ENCODE measurements at places on chromosomes 6 and 20.

DNA sequence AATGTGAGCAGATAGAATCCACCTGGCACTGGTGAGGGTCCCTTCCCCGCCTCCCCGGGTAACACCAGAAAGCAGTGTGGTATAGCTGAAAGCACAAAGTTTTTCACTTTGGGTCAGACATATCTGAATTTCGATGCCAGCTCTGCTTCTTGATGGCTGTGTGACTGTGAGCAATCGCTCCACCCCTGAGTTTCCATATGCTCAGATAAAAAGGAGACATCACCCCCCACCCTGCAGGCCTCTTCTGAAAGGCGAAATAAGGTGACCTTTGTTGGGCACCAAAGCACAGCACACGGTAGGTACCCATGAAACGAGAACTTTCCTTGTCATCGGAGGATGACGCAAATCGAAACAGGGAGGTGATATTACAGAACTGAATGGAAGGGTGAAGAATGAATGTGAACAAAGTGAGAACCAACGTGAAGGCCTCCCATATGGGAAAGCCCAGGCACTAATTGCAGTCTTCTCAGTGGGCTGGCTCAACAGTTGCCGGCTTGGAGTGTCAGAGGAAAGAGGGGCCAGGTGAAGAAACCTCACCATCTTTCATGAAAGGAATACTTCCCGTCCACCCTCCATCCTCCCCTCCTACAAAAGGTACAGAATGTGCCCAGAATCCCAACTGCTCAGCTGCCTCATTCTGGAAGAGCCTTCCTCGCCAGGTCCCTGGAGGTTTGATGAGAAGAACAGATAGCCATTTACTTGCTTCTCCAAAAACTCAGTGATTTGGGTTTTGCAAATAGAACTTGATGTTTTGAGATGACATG lies 61.8 kb downstream of the NFATC2 start:
- DNase-seq: no peak

- DNase-seq: no peak
Measured at GRCh38 chr6:135116571-135116970, 61.9 kb upstream of the HBS1L start.

DNA sequence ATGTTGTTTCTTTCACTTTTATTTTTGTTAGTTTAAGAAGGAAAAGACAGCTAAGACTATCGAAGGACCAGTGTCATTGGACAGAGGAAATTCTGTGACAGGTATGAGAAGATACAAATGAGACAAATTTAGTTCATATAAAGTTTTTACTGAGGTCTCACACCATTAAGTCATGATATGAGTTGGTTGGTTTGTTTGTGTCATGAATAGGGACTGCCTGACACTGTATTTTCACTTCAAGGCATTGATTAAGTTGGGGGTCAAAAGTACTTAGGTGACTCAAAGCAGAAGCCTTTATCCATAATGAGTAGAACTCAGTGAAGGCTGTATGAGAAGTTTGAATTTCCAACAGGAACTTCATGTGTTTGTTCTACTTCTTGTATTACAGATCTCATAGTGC lies 21.3 kb upstream of the HIVEP2 start:
- no peak for DNase-seq

GRCh38 chr20:51460569-51461265 lies 81.8 kb downstream of the NFATC2 start:
- peak; percentile 2 for DNase-seq

DNA sequence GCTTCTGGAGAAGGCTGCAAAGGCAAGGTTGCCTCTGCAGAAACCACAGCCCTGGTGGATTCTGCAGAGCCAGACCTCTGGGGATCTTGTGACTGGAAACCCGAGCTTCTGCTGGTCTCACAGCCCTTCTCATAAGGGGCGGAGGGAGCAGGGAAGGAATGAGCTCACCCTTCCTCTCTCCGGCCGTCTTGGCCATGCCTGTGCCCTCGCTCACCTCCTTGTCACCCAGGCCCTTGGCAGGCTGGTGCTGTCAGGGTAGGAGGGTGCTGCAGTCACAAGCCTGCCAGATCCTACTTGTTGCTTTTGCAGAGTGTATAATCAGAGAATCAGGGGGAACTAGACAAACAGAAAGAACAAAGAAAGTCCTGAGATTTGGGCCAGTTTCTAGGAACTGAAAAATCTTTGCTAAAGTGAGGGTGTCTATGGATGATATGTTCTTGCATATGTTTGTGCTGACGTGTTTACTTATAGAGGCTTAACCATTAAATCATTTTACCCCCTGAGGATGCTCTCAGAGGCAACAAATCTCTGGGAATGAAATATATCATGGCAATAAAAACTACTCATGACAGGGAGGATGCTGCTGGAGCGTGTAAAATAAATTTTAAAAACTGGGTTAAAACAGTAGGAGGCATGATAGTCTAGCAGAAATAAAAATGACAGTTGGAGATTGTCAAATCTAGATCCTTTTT lies 244.9 kb upstream of the SOX4 start:
- DNase-seq: peak; percentile 87

GRCh38 chr6:44096612-44097011 lies 30.6 kb downstream of the MRPL14 start:
- peak; percentile 76 for DNase-seq

DNA sequence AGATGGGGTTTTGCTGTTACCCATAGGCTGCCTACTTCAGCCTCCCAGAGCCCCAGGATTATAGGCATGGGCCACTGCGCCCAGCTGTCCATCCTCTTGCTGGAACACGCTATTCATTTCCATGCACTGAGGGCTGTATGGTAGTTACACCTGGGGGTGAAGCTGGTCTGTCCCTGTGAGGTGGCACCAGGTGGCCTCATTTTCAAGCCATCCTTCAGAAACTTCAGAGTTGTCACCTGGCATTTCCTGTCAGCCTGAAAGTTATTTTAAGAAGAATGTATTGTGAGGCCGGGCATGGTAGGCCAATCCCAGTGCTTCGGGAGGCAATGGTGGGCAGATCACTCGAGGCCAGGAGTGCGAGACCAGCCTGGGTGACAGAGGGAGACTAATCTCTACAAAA lies 147.6 kb downstream of the DTNBP1 start:
- no peak for DNase-seq

- DNase-seq: peak; percentile 72
Measured at GRCh38 chr6:75376347-75377024, 91.9 kb upstream of the TMEM30A start.

- no peak for DNase-seq
Measured at GRCh38 chr6:33947916-33948594, 144.3 kb upstream of the MLN start.

DNA sequence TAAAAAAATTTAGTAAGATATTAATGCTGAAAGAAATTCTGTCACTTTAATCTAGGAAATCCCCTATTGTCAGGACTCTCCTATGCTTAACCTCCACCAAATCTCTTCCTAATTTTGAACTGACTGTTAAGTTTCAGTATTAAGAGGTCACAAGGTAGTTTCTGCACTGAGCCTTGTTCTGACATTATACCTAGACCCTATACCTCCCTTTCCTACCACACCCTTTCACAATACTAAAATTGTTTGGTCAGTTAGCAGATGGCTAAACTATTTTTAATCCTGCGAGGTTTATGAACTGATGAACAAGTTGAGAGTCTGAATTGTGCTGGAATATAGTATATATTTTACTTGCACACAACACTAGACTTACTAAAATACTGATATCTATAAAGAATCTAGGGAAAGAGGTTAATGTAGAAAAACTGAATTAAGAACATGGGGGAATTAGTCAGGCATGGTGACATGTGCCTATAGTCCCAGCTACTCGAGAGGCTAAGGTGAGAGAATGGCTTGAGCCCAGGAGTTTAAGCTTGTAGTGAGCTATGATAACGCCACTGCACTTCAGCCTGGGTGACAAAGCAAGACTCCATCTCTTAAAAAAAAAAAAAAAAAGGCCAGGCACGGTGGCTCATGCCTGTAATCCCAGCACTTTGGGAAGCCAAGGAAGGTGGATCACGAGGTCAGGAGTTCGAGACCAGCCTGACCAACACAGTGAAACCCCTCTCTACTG lies 51.5 kb downstream of the HBS1L start:
- no peak for DNase-seq

DNA sequence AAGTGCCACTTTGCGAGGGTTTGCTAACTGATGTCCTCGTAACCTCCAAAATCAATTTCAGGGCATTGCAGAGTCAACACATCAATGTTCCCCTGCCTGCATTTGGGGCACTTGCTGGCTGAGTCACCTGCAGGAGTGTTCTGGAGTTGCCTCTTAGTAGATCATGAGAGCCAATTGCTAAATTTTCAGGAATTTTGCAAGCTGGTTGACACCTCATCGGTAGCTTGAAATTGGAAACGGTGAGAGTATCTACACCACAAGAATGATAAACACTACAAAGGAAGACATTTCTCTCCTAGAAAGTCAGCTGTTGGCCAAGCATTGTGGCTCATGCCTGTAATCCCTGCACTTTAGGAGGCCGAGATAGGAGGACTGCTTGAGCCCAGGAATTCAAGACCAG lies 10.8 kb upstream of the BFSP1 start:
- no peak for DNase-seq

GRCh38 chr6:118559659-118560058 lies 11.6 kb downstream of the PLN start:
- DNase-seq: no peak

DNA sequence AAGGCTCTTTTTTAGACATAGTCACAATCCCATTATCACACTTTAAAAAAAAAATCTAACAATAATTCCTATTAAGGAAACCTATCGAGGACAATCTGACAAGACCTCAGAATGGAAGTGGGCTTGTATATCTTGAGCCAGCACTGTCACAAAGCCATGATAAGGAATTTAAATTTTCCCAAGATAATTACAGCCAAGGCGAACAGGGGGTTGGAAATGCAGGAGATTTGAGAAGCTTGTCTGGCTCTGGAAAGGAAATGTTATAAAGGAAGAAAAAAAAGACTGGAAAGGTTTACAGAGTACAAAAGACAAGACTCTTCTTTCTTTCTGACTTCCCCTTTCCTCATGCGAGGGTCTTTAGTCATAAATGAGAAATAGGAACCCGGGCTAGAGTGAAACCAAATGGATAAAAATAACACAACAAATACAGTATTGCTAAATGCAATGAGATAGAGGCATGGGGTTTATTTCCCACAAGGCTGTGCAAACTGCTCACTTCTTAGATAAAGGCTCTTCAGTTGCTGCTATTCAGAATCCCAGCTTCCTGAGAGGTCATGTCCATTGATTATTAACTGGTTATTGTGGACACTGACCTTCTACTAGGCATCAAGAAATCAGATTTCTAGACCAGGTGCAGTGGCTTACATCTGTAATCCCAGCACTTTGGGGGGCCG lies 13.4 kb upstream of the GHRH start:
- DNase-seq: no peak

DNA sequence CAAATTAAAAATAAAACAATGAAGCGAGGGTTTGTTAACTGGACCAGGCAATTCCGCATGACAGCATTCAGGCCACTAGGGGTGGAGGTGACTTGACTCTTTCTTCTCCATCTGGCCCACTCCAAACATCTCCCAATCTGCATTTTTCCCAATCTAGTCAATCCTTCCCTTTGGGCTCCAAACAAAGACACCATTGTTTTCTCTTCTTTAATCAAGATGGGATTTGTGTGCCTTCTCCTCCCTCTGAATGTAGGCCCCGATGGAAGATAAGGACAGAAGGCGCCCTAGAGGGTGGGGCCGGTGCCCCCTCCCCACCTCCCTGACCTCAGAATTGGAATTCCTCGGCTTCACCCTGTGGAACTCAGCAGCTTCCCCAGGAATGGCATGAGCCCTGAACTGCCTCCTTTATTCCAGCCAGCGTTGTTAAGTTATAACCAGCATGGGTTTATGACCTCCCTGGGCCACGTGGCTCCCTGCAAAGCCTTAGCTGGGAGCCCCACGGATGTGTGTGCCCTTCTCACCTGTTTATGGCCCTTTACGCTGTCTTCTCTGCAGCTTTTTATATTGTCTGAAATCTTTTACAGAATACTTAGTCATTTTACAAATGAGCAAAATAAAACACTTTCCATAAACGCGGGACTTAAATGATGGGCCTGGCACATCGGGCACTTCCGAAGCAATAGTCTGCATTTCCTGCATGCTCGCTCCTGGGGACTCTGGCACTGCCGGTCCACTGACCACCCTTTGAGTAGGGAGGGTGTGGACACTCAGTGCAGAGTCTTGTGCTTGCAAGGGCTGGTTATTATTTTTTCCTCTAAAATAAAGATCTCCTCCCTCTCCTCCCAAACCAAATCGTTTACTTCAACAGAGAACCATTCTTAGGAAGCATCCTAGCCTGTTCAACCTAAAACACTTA lies 24.5 kb downstream of the OVOL2 start:
- no peak for DNase-seq

- no peak for DNase-seq
Measured at GRCh38 chr20:237489-237888, 10.4 kb downstream of the DEFB129 start.

GRCh38 chr6:125806813-125807212 lies 16.1 kb downstream of the NCOA7 start:
- no peak for DNase-seq

- DNase-seq: no peak
Measured at GRCh38 chr6:3911130-3911529, 62.0 kb downstream of the FAM50B start.
